ENCODE measurements at places on chromosomes 3 and 15.
A peak's percentile ranks its signal among the peaks of the same experiment; 100 is the strongest.

- no peak for DNase-seq
Measured at GRCh38 chr3:156471431-156471830, 83.5 kb downstream of the SSR3 start.

DNA sequence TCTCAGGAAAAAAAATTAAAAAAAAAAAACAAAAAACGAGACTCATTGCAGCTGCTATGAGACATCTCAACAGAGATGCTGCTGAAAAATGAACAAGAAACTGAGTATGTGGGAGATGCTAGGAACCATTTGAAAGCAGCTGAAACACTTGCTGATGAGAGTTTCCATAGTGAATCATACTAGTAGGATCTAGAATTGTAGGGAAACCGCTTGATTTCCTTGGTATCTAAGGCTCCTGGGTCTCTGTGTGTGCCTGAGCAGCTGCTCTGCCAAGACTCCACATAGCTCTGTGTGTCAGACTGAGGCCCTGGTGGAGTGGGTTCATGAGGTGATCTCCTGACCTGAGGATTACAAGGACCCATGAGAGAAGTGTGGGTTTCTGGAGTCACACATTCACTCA lies 313.4 kb upstream of the NECTIN3 start:
- no peak for DNase-seq

DNA sequence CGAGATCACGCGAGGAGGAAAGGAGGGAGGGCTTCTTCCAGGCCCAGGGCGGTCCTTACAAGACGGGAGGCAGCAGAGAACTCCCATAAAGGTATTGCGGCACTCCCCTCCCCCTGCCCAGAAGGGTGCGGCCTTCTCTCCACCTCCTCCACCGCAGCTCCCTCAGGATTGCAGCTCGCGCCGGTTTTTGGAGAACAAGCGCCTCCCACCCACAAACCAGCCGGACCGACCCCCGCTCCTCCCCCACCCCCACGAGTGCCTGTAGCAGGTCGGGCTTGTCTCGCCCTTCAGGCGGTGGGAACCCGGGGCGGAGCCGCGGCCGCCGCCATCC lies 1.1 kb upstream of the SETD5 start:
- peak; percentile 91 for DNase-seq

DNA sequence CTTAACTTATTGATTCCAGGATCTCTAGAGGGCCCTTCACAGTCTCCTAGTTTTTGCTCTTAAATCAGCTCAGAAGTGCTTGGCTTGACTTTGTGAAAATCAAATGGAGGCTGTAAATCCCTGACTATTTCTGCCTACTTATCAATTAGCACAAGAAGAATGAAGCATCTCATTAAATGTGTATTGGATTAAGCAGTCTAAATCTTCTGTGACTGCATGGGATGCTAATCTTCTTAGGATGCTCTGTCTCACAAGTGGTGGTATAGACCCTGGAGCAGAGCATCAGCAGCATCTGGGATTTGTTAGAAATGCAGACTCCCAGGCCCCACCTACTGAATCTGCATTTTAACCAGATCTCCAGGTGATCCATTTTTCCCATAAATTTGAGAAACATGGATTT lies 488.7 kb downstream of the AGBL1 start:
- DNase-seq, result no peak

GRCh38 chr3:101536266-101536665 lies 23.3 kb upstream of the SENP7 start:
- DNase-seq, result no peak

DNA sequence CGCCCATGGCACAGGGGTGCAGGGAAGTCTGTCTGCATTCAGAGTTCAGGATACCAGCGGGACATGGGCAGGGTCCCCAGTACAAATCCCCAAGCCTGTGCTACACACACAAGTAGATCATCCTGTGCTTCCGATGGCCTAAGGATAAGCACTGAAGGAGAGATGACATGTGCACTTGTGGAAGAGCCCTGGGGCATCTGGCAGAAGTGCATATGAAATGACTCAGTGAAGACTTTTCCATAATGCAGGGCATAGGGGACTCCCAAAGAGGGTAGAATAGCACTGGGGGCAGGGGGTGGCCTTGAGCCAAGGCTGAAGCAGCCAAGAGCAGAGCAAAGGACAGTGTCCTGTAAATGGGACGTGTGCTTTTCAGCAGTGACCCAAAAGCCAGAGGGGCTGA lies 22.9 kb downstream of the ADAMTS17 start:
- no peak for DNase-seq
